Activated naive CD8-positive, alpha-beta T cell treated with anti-CD3 and anti-CD28 coated beads, Interleukin-2, amount 10 ng/mL, durations not matched to agents 7 days and 5 days (primary cell): ENCODE measurements at places on chromosomes 13 and 19. TPM values are rescaled to one million over a fixed set of nuclear protein-coding genes. Genes with fewer than 3 reads are reported as not detected.

The GGN gene
- not detected for total RNA-seq

The SLC10A2 gene
- not detected for total RNA-seq

The ZNF440 gene
- total RNA-seq, result 17.5 TPM

The ZNF570 gene
- 7.6 TPM for total RNA-seq

DNA sequence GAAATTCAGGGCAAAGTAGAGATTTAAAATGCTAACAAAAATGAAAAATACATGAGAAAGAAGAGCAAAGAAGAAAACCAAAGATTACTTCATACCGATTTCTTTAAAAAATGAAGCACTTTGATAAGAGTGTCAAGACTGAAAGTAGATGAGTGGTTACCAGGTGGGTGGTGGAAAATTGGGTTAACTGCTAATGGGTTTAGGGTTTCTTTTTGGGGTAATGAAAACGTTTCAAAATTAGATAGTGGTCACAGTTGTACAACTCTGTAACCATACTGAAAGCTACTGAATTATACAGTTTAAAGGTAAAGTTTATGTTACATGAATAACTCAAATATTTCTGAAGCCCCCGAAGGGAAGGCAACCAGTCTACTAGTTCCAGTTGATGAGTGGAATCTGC, 179.4 kb downstream of the NDFIP2 start:
- peaks cover 5% of the 10 kb centered on the region for H3K27me3 ChIP-seq
- no peak for DNase-seq
- H3K4me1 ChIP-seq, result no peaks in the 10 kb centered on the region
- H3K36me3 ChIP-seq, result no peaks in the 10 kb centered on the region

- H3K27me3 ChIP-seq, result no peaks in the 10 kb centered on the region
- H3K27ac ChIP-seq, result no peak overlapping the region
- no peaks in the 10 kb centered on the region for H3K4me1 ChIP-seq
- no peak for DNase-seq
- no peak overlapping the region for H3K4me3 ChIP-seq
Observed at GRCh38 chr13:72536714-72537394, 190.6 kb downstream of the MZT1 start.

- peaks cover 20% of the 10 kb centered on the region for H3K36me3 ChIP-seq
- no peaks in the 10 kb centered on the region for H3K27me3 ChIP-seq
- DNase-seq, result no peak
Observed at GRCh38 chr13:46296921-46297320, 85.2 kb downstream of the LRRC63 start.

DNA sequence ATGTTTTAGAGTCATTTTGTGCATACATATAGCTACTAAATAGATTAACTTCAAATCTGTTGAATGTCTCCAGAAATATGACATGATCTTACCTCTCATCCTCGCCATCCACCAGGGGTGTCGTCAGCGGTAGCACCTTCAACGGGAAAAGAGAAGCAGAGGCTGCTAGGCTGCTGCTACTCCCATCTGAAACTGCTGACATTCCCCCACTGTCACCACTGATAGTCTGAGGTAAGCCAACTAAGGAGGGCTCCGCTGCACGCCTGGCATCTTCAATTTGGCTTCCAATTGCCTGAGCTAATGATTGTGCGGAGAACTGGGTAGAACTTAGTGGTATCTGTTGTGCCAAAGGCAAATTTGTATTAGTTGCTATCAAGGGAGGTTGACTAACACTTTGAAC, 3.1 kb downstream of the TSC22D1 start:
- no peak overlapping the region for H3K27ac ChIP-seq
- no peak overlapping the region for H3K4me3 ChIP-seq
- DNase-seq, result no peak

GRCh38 chr19:41535029-41535622, 40.8 kb upstream of the CEACAM21 start:
- peak overlapping the region; percentile 78 for H3K4me3 ChIP-seq
- no peak for DNase-seq
- H3K27ac ChIP-seq, result peak overlapping the region; percentile 82

DNA sequence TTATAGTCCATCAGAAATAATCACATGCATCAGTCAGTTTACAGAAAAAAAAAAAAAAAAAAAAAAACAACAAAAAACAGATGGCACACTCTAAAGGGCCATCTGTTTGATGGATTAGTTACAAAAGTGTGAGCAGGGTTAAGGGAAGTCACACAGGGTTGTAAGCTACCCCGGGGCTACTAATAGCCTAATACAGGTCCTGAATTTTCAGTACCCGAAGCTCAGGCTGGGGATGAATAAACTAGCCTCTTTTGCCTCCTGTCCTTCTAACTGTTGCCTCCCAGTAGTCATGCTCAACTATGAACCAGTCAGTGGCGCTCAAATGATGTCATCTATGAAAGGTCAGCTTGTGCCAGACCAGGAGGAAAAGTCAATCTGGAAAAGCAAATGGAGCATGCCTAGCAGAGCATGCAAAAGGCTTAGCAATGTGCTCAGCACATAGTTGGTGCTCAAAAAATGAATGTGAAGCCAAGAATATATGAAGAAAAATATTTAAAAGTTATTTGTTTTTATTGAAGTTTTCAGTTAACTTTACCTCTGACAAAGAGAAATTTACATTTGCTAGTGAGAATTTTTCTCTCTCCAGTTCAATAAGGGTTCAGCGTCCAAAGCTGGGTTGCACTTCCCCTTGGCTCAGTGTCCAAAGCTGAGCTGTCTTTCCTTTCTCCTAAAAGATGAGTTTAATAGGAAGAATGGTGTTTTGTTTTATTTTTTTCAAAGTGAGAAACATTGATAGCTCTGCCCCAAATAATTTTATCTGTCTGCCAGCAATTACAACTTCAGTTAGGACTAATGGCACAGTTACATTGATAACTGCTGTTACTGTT, 30.8 kb upstream of the LRCH1 start:
- no peak overlapping the region for H3K27ac ChIP-seq
- peaks cover 3% of the 10 kb centered on the region for H3K27me3 ChIP-seq
- peaks cover 4% of the 10 kb centered on the region for H3K4me1 ChIP-seq
